Activated T-cell treated with anti-CD3 and anti-CD28 coated beads, Interleukin-2, amount 50 U/mL, for 72 hours (primary cell): ENCODE measurements at places on chromosomes 7 and 10. TPM values are rescaled to one million over a fixed set of nuclear protein-coding genes. Genes with fewer than 3 reads are reported as not detected.
A peak's percentile ranks its signal among the peaks of the same experiment; 100 is the strongest.

- H3K4me1 ChIP-seq = peaks cover 19% of the 10 kb centered on the region
- no peaks in the 10 kb centered on the region for H3K36me3 ChIP-seq
- H3K4me3 ChIP-seq = no peak overlapping the region
- H3K27ac ChIP-seq = no peak overlapping the region
- no peak for DNase-seq
Measured at GRCh38 chr10:3654980-3655379, 130.0 kb downstream of the KLF6 start.

DNA sequence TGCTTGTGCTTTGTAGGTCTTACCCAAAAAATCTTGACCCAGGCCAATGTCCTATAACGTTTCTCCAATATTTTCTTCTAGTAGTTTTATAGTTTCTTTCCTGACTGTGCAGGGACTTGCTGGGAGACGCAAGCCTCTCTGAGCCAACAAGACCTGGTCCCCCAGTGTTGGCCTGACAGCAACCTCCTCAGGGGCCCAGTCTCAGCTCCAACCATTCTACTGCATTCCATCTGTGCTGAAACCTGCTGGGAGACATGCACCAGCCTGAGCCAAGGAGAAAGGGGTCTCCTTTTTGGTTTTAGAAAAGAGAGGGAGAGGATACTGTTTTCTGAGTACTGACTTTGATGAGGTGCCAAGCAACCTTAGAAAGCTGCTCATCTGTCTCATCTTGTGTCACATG lies 251.4 kb downstream of the PRKG1 start:
- H3K4me1 ChIP-seq = no peaks in the 10 kb centered on the region
- no peak overlapping the region for H3K4me3 ChIP-seq
- no peak for DNase-seq

TNS3 gene
- total RNA-seq = 0.29 TPM

GRCh38 chr7:36570528-36571189 lies 153.6 kb downstream of the AOAH start:
- H3K4me3 ChIP-seq = no peak overlapping the region
- no peaks in the 10 kb centered on the region for H3K36me3 ChIP-seq
- no peak for DNase-seq

DNA sequence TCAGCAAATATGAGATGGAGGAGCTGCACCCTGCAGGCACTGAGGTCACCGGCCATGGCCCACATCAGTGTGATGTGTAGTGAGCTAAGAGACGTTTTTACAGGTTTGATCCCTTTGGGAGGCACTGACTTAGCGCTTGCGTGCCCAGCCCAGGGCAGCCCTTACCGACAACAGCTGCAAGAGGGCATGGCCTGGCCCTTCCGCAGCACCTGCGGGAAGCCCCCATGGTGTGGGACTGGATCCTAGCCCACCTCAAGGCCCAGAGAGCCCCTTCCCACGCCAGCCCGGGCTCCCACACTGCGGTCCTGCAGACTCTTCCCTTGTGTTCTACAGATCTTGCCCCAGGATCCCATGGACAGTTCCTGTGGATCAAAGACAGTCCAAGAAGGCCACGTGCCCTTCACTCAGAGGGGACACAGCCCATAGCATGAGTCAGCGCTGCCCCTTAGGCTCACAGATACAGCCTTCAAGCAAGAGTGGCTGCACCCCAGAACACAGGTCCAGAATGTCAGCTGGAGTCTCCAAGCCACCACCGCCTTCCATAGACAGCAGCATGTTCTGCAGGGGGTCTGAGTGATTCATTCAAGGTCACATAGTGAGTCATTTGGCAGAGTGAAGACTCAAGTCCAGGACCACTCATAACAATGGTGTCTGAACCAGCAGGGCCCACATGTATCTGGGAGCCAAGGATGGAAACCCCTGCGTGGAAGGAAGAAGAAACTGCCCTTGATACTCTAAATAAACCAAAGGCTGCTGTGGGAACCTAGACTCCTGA lies 25.4 kb downstream of the TLL2 start:
- H3K4me3 ChIP-seq = no peak overlapping the region
- H3K27ac ChIP-seq = no peak overlapping the region
- no peak for DNase-seq
- H3K27me3 ChIP-seq = peaks cover 28% of the 10 kb centered on the region
- no peaks in the 10 kb centered on the region for H3K4me1 ChIP-seq

DNA sequence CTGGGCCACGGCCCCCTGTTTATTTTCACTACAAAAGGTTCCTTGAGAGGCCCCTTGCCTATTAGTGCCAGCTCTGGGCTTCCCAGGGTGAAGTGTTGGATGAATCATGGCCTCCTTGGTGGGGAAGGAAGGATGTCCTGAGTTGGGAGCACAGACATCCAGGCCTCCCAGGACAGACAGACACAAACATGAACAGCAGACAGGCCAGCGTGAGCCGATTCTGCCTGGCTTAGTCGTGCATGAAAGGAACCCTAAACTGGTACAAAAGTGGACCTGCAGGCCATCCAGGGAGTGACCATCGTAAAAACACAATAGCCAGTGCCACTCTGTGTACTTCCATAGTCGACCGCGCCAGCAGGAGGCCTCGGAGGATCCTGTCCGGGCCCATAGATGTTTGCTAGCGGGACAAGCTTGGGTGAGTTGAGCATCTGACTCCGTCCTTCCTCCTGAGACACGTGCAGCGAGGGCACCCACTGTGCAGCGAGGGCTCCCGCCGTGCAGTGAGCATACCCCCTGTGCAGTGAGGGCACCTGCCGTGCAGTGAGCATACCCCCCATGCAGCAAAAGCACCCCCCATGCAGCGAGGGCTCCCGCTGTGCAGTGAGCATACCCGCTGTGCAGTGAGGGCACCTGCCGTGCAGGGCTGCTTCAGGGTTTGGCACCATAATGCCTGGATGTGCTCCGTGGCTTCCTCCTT lies 51.3 kb upstream of the PRKAR1B start:
- no peak overlapping the region for H3K27ac ChIP-seq
- H3K4me1 ChIP-seq = no peaks in the 10 kb centered on the region
- no peak for DNase-seq
- peaks cover 6% of the 10 kb centered on the region for H3K36me3 ChIP-seq

ATG9B gene
- 10.1 TPM for total RNA-seq

TLX1 gene
- total RNA-seq = not detected

DNA sequence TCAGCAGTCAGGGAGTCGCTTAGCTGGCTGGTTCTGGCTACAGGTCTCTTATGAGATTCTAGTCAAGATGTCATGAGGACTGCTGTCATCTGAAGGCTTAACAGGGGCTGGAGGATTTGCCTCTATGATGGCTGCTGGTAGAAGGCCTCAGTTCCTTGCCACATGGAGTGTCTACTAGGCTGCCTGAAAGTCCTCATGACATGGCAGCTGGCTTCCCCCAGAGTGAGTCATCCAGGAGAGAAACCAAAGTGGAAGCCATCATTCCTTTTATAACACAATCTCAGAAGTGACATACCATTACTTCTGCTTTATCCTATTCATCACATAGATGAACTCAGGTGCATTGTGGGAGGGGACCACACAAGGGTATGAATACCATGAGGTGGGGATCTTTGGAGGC lies 75.1 kb downstream of the EXOC6 start:
- peaks cover 19% of the 10 kb centered on the region for H3K36me3 ChIP-seq
- no peaks in the 10 kb centered on the region for H3K27me3 ChIP-seq
- H3K4me1 ChIP-seq = peaks cover 6% of the 10 kb centered on the region

DNAJC12 gene
- 35.6 TPM for total RNA-seq

GRCh38 chr7:11228515-11228914 lies 254.8 kb downstream of the PHF14 start:
- no peaks in the 10 kb centered on the region for H3K36me3 ChIP-seq
- no peaks in the 10 kb centered on the region for H3K4me1 ChIP-seq
- H3K27ac ChIP-seq = no peak overlapping the region
- H3K27me3 ChIP-seq = peaks cover 8% of the 10 kb centered on the region
- DNase-seq = no peak
- no peak overlapping the region for H3K4me3 ChIP-seq

DNA sequence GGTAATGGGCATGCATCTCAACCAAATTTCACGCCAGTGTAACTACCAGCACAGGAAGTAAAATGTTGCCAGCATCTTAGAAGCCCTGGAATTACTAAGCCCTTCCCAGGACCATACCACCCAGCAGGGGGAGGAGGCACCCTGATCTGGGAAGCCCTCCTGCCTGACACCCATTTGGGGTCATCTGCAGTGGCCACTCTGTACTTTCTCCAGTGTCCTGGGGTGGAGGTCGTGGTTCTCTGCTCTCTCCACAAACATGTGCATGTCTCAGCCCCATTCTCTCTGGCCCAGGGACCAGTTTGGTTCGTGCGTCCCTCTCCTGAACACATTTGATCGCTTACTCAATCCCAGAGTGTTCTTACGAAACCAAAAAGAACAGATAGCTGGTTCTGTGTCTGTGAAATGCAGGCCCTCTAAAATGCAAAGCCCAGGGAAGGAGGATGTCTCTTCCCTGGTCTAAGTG lies 9.4 kb upstream of the LRRC27 start:
- H3K27me3 ChIP-seq = no peaks in the 10 kb centered on the region
- H3K4me3 ChIP-seq = no peak overlapping the region
- DNase-seq = no peak
- peaks cover 5% of the 10 kb centered on the region for H3K36me3 ChIP-seq
- no peak overlapping the region for H3K27ac ChIP-seq

ANKRD30A gene
- total RNA-seq = not detected

DNA sequence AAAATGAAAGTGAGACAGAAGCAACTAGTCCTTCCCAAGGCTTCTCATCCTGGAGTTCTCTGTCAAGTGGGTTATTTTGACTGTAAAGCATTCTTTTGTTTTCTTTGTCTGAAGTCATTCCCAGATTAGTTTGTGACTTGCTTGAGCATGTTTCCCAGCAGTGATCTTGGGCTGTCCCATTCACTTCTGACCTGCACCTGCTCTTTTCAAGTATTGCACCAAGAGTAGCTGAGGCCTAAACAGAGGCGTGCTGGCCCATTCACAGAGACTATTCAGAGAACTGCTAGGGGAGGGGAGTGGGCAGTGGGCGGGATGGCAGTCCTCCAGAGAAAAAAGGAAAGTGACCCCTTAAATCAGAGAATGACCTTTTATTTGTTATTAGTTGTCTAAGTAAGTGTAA lies 61.3 kb downstream of the CACNA2D1 start:
- no peak for DNase-seq
- no peak overlapping the region for H3K4me3 ChIP-seq
- no peaks in the 10 kb centered on the region for H3K4me1 ChIP-seq
- H3K27ac ChIP-seq = no peak overlapping the region
- H3K27me3 ChIP-seq = no peaks in the 10 kb centered on the region

- peaks cover 47% of the 10 kb centered on the region for H3K4me1 ChIP-seq
- no peak overlapping the region for H3K4me3 ChIP-seq
- H3K36me3 ChIP-seq = no peaks in the 10 kb centered on the region
- H3K27ac ChIP-seq = no peak overlapping the region
- no peak for DNase-seq
Measured at GRCh38 chr10:72267381-72267780, 6.3 kb upstream of the DDIT4 start.

GRCh38 chr7:12032146-12032545 lies 178.9 kb upstream of the TMEM106B start:
- H3K36me3 ChIP-seq = no peaks in the 10 kb centered on the region
- H3K4me1 ChIP-seq = peaks cover 5% of the 10 kb centered on the region
- DNase-seq = no peak
- H3K4me3 ChIP-seq = no peak overlapping the region

GRCh38 chr10:50641626-50642025 lies 17.9 kb upstream of the SGMS1 start:
- peaks cover 17% of the 10 kb centered on the region for H3K4me1 ChIP-seq
- peaks cover 49% of the 10 kb centered on the region for H3K27me3 ChIP-seq
- DNase-seq = no peak
- H3K36me3 ChIP-seq = no peaks in the 10 kb centered on the region
- H3K4me3 ChIP-seq = no peak overlapping the region

DNA sequence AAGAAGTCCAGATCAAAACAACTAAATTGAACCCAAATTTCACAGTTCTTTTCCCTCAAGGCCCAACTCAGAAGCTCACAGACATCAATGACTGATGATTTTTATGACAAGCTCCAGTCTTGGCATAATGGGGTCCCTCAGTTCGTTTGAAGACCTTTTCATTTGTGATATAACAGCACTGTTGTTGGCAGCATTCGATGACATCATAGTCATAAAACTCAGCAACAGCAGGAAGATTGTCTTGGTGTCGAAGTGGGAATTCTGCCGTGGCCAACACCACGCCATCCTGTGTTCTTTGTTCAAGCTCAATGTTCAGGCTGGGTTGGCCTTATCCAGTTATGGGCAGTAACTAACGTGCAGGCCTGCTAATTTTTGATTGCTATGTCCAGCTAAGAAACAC lies 261.7 kb downstream of the C7orf25 start:
- no peak overlapping the region for H3K4me3 ChIP-seq
- no peaks in the 10 kb centered on the region for H3K4me1 ChIP-seq
- no peak for DNase-seq
- H3K36me3 ChIP-seq = no peaks in the 10 kb centered on the region
- H3K27ac ChIP-seq = no peak overlapping the region

DNA sequence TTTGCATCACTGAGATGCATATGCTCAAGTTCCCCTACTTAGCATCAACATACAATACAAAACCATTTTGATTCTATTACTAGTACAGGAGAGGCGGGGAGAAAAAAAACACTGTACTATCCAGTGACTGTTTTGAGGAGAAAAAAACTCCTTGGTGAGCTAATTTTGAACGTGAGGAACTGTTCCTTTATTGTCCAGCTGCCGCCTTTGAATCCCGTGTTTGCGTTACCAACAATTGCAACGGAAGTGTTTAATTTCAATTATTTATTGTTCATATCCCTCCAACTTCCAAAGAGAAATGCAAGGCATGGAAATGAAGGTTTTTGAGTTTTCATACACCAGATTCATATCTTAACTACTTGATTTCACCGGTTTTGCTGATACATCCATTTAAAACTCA lies 66.4 kb upstream of the ARHGAP21 start:
- no peak overlapping the region for H3K27ac ChIP-seq
- no peaks in the 10 kb centered on the region for H3K27me3 ChIP-seq
- H3K4me3 ChIP-seq = no peak overlapping the region
- no peaks in the 10 kb centered on the region for H3K4me1 ChIP-seq

DNA sequence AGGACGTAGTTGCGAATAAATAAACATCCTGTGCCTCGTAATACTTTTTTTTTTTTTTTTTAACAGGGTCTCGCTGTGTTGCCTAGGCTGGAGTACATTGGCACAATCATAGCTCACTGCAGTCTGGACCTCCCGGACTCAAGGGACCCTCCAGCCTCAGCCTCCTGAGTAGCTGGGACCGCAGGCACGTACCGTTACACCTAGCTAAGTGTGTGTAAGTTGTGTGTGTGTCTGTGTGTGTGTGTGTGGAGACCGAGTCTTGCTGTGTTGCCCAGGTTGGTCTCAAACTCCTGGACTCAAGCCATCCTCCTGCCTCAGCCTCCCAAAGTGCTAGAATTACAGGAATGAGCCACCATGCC lies 573 bp upstream of the PON2 start:
- no peaks in the 10 kb centered on the region for H3K27me3 ChIP-seq
- no peak for DNase-seq
- H3K27ac ChIP-seq = peak overlapping the region; percentile 71

DNA sequence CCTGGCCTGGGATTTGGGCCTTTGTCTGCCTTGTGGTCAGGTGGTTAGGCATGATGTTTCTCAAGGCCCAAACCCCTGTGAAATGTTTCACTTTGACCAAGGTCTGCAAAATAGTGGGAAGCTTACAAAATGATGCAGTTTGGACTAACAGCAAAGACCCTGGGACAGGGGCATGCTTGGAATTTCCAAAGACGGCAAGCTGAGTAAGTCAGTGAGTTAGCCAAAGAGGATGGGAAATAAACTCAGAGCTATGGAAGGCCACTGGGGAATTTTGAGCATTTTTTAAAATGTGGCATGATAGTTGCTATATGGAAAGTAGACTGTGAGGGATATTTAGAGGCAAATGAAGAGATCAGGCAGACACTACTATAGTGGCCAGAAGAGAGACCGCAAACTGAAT lies 31.6 kb upstream of the PPP1R3C start:
- no peak for DNase-seq
- H3K27ac ChIP-seq = no peak overlapping the region
- H3K4me1 ChIP-seq = no peaks in the 10 kb centered on the region
- H3K4me3 ChIP-seq = no peak overlapping the region
- peaks cover 40% of the 10 kb centered on the region for H3K27me3 ChIP-seq
